Muscle of arm (tissue), 14 donors: ENCODE measurements at places on chromosomes 1 and 21. TPM values are rescaled to one million over a fixed set of nuclear protein-coding genes. Genes with fewer than 3 reads are reported as not detected.

DNA sequence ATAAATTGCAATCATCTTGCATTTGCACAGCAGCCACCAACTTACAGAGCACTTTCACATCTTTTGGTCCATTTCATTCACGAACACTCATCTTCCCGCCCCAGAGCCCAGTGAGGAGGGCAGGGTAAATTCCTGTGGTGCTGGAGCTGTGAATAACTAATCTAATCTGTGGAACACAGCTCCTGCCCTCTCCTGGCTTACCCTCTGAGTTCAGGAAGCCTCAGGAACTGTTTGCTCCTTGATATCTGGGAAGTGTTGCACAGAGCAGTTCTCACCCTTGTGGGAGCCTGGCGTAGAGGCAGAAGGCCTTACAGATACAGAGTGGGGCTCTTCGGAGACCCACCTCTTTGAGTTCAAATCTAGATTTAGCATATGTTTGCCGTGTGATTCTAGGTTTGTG lies 11.6 kb upstream of the RD3 start:
- no peak for DNase-seq

DNA sequence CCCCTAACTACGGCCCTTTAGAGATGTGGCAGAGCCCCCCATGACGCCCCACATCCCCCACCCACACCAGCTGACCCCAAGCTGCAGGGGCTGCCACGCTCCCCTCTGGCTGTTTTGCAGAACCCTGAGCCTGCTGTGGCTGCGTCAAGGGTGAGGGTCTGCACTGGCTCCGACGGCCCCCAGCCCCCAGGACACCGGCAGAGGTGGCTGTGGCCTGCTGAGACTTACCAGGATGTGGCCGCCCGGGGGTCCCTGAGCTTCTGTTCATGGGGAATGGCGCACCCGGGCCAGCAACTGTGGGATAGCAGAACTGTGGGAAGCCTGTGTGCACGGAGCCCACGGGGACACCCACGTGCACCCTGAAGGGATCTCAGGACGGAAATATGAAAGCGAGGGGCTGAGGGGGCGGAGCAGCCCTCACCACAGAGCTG lies 12.8 kb upstream of the RNF223 start:
- no peak for DNase-seq

DNA sequence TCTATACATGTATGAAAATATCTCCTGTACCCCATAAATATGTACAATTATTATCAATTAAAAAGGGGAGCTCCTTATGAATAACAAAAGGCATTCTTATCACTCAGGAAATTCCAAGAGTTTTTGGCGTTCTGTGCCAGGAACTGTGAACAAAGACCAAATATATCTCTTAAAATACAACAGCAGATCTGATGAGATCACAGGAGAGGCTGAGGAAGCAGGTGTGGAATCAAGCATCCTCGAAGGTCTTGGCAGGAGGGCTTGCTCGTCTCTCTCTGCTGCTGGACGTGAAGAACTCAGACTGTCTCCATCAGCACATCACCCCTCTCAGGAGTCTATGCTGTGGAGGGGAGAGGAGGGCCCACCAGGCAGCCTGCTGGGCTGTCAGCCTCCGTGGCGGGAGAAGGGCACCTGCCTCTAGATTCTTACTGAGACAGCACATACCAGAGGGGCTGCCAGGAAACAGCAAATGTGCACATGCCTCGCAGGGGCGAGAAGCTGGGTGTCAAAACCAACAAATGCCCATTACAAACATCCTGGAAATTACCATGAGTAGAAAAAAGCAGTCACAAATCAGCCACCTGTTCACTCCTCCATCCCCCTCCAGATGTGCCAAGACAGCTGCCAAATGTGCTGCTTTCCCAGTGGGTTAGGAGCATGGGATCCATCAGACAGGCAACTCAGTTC lies 30.8 kb upstream of the FAM89A start:
- DNase-seq: peak; percentile 24

Gene ADAM30
- polyA plus RNA-seq: not detected

Gene IL12RB2
- polyA plus RNA-seq: 1.9 TPM

DNA sequence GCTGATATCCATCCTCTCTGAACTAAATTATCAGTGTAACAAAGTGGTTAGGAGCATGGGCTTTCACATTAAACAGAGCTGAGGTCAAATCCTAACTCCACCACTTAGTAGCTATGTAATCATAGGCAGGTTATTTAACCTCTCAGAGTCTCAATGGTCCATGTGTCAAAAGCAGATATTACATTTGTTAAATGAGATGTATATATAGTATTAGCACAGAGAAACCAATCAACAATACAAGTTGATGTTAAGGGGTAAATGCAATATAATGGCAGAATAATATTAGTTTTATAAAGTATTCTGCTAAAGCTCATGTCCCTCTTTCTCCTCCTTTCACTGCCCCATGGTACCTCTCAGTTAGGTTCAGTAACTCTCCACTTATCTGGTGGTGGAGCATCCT lies 27.2 kb downstream of the DBT start:
- no peak for DNase-seq

- DNase-seq: no peak
These were observed 75.8 kb upstream of the WNT4 start for GRCh38 chr1:22218618-22219250.

DNA sequence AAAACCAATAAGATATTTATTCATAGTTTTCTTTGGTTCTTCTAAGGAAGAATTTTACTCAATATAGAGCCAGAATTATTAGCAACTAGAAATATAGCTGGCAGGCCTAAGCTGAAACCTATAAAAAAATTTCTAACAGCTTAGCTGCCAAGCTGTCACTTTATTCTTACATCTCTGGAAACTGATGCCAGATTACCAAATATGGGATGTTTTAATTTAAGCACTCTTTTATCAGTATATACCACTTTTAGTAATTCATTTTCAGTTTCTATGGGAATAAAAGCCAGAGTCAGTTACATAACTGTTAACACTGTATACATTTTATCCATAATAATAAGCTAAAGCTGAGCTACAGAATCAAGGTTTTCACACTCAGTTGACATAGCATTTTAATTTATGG lies 68.7 kb upstream of the MPC2 start:
- DNase-seq: no peak

DNA sequence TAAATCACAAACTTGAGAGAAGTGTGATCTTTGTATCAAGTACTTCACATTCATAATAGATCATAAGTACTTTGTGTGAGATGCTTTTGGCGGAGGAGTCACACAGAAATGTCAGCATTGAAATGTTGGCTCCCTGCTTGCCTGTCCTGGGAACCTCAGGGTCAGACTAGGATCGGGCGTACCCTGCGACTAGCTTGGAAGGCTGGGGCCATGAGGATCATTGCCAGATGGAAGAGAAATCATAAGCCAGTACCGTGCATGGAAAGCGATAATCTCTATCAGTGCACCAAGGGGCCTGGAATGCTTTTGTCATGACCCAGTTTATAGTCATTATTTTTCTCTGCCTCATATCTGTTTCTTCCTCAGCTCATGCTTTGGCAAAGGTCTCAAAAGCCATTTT lies 35.5 kb downstream of the MTR start:
- no peak for DNase-seq

Gene CAMK2N1
- polyA plus RNA-seq: 12.9 TPM

- DNase-seq: no peak
These were observed 57.6 kb downstream of the ETS2 start for GRCh38 chr21:38863291-38863690.

GRCh38 chr21:33300701-33301631 lies 23.8 kb upstream of the IFNAR1 start:
- DNase-seq: peak; percentile 39

GRCh38 chr1:2143814-2144500 lies 50.6 kb downstream of the FAAP20 start:
- DNase-seq: no peak

GRCh38 chr1:3463408-3463863 lies 9.0 kb downstream of the ARHGEF16 start:
- no peak for DNase-seq

DNA sequence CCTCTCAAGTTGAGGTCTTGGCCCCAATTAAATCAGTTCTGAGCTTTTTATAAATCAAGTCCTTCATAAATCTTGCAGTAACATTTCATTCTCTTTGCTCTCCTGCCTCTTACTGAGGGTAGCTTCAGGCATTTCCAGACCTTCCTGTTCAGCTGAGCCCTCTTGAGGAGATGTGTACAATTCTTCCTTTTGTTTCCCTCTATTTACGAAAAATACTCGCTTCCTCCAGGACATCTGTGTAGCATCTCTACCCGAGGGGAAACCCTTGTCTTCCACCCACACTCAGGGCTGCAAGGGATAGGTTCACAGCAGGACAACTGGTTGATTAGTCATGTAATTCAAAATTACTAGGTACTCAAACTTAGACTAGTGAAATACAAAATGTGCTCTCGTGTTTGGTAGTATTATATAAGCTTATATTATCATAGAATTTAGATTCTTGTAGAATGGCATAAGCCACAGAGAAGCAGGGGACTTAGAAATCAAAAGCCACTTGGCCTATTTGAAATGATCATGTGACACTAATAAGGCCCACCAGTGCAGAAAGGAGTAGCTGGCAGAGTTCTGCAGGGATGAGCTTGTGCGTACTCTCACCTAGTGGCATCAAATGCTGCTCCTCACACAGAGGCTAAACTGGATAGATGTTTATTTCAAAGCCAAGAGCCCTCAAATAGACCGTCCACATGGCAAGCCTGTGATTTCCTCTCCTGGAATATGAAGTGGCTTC lies 126.7 kb downstream of the GDAP2 start:
- DNase-seq: no peak

DNA sequence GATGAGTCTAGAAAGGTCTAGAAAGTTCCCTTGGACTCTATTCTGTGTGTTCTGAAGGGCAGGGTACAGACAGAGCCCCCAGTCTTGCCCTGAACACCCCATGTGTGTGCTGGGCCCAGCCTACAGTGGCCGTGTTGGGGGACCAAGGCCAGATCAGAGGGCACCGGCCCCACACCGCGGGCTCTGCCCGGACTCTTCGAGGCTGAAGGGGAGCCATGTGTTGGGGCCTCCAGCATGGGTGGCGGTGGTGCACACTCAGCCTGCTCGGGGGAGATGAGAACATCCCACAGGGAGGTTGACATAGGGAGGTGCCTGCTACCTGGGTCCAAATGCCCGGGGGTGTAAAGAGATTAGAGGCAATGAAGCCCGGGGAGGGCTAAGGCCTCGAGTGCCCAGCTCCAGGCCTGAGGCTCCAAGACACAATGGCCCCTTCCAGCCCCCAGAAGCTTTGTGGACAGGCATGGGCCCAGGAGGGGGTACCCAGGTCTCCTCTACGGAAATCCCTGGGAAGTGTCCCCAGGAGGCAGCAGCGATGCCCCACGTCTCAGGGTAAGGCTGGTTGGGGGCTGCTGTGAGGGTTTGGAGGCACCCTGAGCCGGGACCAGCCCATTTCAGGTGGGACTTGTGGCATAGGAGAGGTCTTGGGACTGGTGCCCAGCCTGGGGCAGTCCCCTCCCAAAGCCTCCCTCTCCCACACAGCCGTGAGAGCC lies 12.1 kb downstream of the ARHGEF16 start:
- no peak for DNase-seq

- no peak for DNase-seq
These were observed 52.0 kb downstream of the TAS1R2 start for GRCh38 chr1:18807334-18808063.

GRCh38 chr1:203346769-203347102 lies 4.2 kb downstream of the FMOD start:
- DNase-seq: no peak

- no peak for DNase-seq
These were observed 81.5 kb downstream of the NDUFS5 start for GRCh38 chr1:39107341-39108290.

DNA sequence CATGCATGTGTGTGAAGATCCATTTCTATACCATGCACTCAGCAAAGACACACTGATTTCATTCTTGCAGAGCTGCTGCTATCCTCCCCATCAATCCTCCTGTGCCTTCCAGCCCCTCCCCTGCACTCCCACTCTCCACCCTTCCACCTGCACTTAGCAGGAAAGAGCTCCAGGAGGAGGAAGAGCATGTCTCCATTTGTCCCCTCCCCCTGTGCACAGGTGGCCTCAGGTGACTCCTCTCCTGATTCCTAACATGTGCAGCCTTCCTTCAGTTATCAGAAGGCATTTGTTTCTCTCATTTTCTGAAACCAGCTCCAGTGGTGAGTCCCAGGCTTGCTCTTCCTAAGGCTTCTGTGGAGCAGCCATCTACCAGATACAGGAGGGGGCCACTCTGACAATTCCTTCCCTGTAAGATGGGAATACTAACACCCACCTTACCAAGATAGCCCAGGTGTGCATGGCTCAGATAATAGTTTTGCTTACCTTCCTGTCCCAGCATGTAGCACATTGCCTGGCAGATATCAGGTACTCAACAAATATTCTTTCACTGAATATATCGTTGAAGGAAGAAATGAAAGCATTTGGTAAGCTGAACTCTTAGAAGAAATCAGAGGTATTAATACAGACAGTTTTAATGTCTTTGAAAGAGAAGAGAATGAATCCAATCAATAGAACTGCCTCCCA lies 21.9 kb upstream of the FAM3B start:
- no peak for DNase-seq

- DNase-seq: no peak
These were observed 19.3 kb upstream of the LBR start for GRCh38 chr1:225446981-225447615.

DNA sequence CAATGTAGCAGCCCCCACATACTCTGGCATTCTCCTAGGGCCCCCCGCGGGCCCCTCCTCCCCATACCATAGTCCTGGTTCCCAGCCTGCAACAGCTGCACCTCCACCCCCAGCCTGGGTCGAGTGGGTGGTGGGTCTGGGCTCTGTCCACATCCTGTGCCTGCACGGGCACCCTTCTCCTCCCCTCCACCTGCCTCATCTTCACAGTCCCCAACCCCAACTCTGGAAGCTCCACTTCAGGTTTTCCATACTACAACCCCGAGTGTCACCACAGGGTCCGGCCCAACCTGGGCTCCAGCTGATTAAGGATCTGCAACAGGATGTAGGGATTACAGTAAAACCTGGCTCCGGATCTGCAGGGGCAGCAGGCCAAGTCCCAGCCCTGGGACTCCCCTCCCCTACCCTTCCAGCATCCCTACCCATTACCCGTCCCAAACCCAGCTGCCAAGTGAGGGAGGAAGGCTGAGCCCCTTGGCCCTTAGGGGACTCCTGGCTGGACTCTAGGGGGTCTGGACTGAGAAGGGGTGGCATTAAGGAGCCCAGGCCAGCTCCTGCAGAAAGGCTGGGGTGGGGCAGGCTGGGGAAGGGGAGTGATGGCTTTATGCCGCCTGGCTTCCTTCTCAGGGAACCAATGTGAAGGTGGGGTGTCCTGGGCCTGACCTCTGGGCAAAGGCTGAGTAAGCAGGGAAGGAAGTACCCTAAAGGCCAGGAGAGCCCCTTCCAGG lies 116.8 kb downstream of the CASZ1 start:
- peak; percentile 56 for DNase-seq

Gene AVPR1B
- polyA plus RNA-seq: 0.21 TPM
